ENCODE measurements at places on chromosomes 4 and X.

- DNase-seq: no peak
These were observed 26.9 kb upstream of the TMPRSS11B start for GRCh38 chr4:68272380-68272779.

- no peak for DNase-seq
These were observed 11.0 kb upstream of the SH3TC1 start for GRCh38 chr4:8188085-8188484.

- no peak for DNase-seq
These were observed 38.9 kb downstream of the TBC1D9 start for GRCh38 chr4:140717313-140717712.

DNA sequence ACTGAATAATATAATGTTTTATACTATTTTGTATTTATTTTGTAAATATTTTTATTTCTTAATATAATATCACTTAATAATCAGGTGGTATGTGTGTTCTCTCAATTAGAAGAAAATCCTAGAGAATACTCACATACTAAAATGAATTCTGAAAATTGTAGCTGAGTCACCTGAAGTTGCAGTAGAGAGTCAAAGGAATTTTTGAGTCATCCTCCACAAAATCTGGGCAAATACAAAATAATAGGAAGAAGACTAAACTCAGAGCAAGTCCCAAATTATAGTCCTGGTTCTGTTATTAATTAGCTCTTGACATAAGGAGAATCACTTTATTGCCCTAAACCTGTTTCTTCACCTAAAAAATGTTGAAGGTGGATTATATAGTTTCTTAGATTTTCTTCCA lies 57.8 kb downstream of the SPATA4 start:
- DNase-seq: no peak

GRCh38 chr4:38765382-38765781 lies 17.4 kb downstream of the TLR10 start:
- DNase-seq: no peak

DNA sequence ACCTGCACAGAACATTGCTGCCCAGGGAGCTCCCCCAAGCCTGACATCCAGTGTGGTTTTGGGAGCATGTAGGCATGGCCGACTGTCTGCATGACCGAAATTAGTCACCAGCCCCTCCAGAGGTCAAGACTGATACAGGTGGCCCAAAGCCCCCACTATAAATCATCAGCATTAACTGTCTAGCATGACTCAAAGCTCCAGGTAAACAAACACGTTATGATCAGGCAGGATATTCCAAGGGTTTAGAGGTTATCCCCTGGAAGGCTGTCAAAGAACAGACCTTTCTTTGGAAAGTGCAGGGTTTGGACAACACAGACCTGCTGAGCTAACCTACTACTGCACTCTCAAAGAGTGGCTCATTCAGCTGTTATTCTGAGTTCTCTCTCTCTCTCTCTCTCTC lies 2.1 kb upstream of the FAM9A start:
- DNase-seq: no peak

GRCh38 chr4:100982345-100982744 lies 365.0 kb downstream of the PPP3CA start:
- no peak for DNase-seq

DNA sequence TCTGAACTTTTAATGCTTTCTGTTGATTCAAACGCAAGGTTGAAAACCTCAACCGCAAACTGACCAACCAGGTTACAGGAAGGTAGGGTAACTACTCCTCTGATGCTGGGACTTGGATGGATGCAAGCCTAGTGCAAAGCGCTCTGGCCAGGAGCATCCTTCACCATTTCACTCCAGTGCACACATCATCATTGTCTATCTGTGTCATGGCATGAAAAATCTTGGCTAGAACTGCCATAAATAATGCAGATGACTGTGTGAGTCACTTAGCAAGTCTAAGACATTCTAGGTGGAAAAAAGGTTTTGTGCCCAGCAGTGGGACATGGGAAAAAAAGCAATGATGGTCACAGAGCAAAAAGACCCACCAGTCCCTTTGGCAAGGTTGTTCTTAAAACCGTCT lies 10.9 kb downstream of the ADGRA3 start:
- DNase-seq: no peak

GRCh38 chr4:20126906-20127305 lies 124.8 kb upstream of the SLIT2 start:
- DNase-seq: no peak

DNA sequence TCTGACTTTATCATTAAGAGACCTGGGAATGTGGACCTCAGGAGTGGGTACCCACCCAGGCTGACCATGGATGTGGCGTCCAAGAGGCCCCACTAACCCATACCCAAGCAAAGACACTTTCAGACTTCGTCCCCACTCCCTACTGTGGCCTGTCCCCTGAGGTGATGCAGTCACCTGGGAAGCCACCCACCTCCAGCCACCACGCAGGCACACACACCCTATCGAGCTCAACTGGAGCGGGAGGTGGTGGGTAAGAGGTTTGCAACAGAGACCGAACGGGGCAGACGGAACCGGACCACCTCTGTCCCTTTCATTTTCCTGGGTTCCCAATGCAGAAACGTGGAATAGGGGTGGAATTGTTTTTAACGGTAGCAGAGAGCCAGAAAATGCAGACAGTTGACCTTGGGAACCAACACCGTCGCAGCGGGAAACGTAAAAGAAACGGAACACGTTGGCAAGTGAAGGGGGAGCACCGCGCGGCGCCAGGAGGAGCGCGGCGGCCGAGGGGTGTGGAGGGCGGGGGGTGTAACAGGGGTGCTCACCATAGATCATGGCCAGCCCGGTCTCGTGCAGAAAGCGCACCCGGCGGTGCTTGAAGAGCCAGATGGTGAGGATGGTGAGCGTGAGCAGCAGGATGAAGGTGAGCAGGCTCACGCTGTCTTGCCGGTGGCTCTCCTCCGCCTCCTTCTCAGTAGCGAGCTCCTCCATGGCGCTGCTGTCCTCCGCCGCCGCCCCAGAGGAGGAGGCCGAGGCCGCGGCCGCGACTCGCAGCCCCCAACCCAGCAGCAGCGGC lies 559 bp downstream of the SLC9A7 start:
- DNase-seq: no peak

DNA sequence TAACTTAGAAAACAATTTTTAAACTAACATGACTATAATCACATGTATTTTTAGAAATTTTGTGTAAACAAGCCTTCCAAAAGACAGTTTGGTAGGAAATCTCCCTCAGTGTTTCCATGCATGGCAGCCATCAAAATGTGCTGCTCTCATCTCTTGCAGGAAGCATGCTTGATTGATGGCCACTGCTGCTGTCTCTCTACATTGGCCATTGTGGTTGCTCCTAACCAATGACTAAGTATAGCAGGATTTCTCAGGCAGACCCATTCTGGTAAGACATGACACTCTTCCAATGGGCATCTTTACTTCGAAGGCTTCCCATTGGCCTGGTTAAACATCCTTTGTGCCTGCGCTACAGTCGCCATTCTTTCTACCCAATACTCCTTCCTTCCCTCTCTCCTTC lies 78.9 kb upstream of the GUCY1A1 start:
- no peak for DNase-seq

DNA sequence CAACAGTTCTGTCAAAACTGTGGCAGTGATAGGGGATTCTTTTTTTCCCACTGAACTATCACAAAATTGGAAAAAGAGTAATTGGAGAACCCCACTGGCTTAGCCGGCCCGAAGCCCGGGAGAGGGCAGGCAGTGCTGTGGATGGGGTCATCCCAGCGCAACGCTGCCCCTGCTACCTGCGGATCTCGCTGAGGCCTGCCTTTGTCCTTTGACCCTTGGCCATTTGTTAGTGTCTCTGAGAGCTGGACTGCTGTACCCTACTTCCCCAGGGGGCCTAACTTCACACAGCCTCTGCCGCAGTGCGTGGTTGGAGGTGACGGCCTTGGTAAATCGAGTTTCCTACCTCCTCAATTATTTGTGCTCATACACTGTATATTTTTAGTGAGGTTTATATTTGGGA lies 43.0 kb upstream of the MSANTD1 start:
- DNase-seq: no peak

GRCh38 chr4:153318696-153319320 lies 25.7 kb upstream of the MND1 start:
- no peak for DNase-seq

GRCh38 chr4:112840061-112840460 lies 203.1 kb downstream of the LARP7 start:
- no peak for DNase-seq
